ENCODE measurements at places on chromosomes 1 and 21.

DNA sequence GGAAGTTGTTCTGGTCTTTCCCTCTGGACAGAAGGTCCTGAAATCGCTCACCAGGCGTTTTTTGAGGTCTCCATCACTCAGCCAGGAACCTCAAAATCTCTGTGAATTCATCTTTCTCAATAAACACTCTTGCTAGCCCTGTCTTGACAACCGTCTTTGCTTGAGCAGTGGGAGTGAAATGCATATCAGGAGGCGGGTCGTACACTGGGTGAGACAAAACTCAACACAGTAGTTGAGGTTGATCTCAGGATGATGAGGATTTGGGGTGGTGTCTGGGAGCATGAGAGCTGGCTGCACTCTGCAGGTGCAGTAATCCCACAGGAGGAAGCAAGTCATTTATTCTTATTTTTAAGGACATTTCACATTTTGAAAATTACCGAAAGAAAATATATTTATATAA, 1.9 kb downstream of the GPR25 start:
- no peak for DNase-seq

DNA sequence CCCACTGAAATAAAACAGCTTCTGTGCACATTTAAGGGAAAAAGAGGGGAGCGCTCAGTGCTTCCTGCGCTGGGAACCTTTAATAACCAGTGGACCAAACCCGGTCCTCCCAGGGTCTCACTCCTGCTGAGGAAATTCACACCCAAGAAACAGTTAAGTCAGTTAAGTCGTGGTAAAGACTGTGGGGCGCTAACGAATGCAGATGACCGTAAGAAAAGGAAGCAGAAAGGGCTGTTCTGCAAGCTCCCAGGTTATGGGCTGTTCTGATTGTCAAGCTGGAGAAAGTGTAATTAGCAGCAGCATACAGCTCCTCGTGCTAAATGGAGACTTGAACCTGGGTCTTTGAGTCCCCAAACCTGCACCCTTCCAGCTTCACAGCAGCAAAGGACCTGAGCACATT, 536.6 kb downstream of the NPHP4 start:
- no peak for DNase-seq

DNA sequence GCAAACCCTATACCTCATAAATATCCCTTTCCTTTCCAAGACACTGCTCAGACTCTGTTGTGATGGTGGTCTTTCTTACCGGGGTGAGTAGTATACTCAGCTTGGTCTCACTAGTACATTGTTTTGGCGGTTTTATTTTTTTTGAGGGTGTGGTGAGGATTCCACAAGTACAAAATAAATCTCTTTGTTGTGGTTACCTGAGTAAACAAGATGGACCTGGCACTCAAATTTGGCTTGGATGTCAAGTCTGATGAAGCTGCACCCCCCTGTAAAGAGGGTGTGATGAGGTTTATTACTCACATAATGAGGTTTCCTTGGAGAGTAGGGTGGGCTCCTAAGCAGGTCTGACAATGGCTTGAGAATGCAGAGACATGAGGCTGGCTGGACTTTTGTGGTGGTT, 68.2 kb upstream of the KCNJ6 start:
- DNase-seq, result no peak

GRCh38 chr1:102252731-102253505, 256.2 kb upstream of the OLFM3 start:
- DNase-seq, result no peak

- no peak for DNase-seq
Measured at GRCh38 chr1:204110894-204111633, 38.1 kb downstream of the SOX13 start.

- DNase-seq, result no peak
Measured at GRCh38 chr1:181423301-181423918, 59.9 kb upstream of the CACNA1E start.

DNA sequence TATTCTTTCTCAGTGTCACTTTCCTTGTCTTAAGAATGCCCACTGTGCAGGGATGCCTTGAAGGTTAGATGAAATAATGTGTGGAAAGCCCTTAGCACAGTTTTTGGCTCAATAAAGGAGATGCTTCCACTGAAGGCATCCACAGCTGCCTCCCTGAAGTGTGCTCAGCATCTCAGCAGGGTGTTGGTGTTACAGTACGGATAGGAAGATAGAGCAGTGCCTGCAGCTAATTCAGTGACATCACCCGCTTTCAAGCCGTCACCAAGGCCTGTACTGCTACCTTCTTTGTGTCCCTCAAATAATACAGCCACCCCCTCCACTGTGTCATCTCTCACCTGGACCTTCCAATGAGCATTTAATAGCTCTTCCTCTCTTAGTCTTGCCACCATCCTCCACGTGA, 59.0 kb downstream of the NDUFS5 start:
- DNase-seq, result no peak

DNA sequence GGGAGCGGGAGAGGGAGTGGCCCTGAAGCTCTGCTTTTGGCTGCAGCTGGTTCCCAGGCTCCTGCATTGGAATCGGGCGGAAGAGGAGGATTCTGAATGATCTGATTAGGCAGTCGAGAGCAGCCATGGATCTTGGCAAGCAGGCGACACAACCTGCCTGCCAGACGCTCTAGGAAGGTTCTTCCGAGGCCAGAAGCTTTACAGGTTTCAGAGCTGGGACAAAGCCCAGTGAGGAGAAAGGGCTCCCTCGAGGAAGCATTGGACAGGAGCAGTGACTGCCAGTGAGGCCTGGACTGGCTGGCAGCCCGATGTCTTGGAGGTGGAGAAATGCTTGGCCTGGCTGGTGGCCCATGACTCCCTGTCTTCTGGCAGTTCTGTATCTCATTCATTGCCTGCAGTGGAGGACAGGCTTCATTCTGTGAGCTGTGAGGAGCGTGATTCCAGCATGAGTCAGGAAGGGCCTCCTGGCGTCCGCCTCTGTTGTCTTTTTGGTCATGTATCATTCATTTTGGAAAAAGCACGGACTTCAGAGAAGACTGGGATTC, 132.7 kb upstream of the IPO9 start:
- DNase-seq, result no peak

GRCh38 chr1:97743129-97743528, 177.7 kb downstream of the DPYD start:
- DNase-seq, result no peak

Data from activated T-helper 9 cell treated with anti-CD3 and anti-CD28 coated beads, Interleukin-2, amount 50 U/mL, for 16 hours (primary cell).